BJ (cell line): ENCODE measurements at places on chromosomes 4 and X. TPM values are rescaled to one million over a fixed set of nuclear protein-coding genes. Genes with fewer than 3 reads are reported as not detected.

SLC25A4 gene
- 24.2 and 29.2 TPM in 2 replicates for polyA plus RNA-seq

DNA sequence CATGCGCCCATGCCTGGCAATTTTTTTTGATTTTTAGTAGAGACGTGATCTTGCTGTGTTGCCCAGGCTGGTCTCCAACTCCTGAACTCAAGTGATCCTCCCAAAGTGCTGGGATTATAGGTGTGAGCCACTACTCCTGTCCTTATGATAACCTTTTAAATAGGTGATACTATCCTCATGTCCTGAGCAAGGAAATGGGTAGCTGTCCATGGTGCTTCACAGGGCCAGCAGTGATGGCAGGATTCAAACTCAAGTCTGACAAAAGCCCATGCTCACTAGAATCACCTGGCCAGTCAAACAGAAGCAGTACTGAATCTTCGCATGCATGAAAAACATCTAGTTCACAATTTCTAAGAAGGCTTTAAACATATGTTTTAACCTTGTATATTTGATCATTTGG, 235.1 kb downstream of the NR3C2 start:
- no peak for DNase-seq

CFI gene
- polyA plus RNA-seq, result 1.3 and 3.0 TPM in 2 replicates

DNA sequence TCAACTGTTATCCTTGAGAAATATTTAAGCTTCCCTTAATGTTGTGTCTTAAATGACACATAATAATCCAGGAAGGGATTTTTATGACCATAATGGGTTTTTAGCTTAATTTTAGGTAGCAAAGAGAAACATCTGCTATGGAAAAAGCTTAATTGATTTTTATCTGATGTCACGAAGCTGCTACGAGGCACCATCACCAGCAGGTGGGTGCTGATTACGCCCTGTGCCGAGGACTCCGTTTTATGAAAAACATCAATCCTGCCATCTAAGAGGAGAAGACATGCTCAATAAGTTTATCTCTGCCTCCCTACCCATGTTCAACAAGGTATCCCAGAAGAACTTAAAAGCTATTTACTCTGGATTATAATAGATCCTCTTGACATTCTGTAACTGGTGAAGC, 280.6 kb upstream of the ZFP42 start:
- no peak for DNase-seq

DNA sequence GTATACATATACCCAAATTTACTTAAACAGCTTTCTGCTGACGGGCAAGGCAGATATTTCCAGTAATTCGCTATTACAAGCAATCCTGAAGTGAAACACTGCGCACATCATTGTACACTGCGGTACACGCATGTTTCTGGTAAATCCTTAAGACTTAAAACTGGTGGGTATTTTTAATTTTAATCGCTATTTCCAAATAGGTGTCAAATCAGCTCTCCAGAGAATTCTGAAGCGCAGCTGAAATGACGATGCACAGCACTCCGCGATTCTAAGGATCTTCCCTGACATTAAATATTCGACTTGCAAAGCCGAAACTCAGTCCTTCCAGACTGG, 361 bp downstream of the TMEM128 start:
- no peak for DNase-seq

- no peak for DNase-seq
Measured at GRCh38 chr4:127730142-127730913, at the start of gene SLC25A31. TSS of gene SLC25A31 (plus strand) at chr4:127730400. CDS start at chr4:127730546, 146 bp downstream.

TMEM185A gene
- 19.7 and 20.6 TPM in 2 replicates for polyA plus RNA-seq

PNMA5 gene
- polyA plus RNA-seq, result not detected in 2 replicates

DNA sequence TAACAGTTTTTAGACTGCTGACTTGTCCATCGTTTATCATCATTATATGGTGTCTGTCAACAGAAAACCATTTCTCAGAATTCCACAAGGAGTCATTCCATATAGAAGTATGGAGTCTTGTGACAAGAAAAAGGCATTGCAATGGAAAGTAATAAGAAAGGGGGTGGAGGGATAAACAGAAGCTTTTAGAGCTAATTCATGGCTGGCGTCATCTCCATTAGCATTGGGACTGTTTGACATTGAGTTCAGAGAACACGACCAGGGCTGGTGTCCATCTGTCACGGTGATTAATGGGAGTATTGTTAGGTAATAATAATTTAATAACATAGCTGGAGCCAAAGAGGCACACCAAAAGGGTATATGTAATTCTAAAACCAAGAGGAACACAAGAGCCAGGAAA, 101.9 kb upstream of the SFRP2 start:
- no peak for DNase-seq

DNA sequence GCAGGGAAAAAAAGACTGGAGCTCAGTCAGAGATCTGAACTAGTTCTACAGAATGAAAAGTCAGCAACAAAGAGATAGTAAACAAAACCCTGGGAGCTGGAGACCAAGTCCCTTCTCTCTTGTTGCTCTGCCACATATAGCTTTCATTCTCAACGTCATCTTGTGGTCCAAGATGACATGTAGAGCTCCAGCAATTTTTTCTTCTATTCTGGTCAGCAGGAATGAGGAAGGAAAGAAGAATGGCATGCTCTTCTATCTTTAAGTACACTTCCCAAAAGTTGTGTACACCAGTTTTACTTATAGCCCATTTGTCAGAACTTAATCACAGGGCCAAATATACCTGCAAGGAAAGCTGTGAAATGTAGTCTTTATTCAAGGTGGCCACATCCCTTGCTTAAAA, 45.6 kb downstream of the RAP2C start:
- DNase-seq, result no peak

GRCh38 chr4:7631288-7632014, 196.7 kb upstream of the PSAPL1 start:
- DNase-seq, result no peak

GRCh38 chrX:67613996-67614395, 70.2 kb downstream of the AR start:
- DNase-seq, result no peak

DNA sequence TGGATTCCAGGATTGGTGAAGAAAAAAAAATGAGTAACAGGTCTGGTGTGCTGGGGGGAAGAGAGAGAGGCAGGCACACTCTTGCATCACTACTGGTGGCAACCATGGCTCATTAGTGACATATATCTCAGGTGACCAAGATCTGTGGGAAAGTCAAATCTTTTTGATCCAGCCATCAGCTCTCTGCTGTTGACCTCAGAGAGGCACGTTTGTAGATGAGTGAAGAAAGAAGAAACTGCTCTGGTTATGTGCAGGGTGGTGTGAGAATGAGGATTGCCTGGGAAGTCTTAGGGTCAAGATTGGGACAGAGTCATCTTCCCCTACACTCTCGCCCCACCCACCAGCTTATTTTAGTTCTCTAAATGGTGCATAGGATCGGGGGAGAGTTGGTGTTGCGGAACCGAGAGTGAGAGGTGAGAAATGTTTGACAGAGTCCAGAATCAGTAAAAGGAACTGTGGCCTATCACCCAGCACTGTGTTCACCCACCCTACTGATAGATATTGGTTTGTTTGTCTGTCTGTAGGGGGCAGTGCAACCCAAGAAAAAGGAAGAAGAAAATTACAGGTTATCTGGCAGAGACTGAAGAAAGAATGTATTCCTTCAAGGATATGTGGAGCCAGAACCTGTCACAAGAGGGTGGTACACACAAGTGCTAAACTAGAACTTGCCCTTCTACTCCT, 21.9 kb downstream of the ARMCX6 start:
- DNase-seq, result no peak

DNA sequence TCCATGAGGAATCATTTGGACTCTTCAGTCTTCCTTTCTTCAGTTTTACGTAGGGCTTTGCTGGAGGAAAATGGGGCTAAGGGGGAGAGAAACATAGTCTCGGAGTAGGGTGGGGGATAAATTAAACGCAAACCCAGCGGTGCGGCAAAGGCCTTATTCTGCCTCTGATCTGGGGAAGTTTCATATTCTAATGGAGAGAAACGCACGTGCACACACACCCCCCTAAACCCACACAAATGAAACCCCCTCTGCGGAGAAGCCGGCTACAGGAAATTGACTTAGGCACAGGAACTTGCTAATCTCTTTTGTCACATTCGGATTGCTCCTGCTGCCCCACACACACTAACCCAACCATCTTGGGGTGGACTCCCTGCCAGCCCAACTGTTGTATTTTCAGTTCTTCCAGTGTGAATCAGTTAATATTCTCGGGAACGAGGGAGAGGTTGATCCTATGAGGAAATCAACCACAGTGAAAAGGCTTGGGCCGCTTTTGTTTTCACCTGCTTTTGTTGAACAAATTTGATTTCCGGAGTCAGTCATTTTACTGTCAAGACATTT, at the start of gene RHOH:
Gene RHOH, plus strand, starts transcription at position 308 of the 558 bp plus-strand sequence. CDS start 46,356 bp downstream, outside the sequence.
- DNase-seq, result no peak

GRCh38 chr4:61427818-61428495, 227.8 kb downstream of the ADGRL3 start:
- no peak for DNase-seq

ZNF275 gene
- polyA plus RNA-seq, result 12.0 and 13.2 TPM in 2 replicates

NXF2B gene
- not detected in 2 replicates for polyA plus RNA-seq

SYP gene
- polyA plus RNA-seq, result 0.07 and 0.10 TPM in 2 replicates

PPP2R2C gene
- polyA plus RNA-seq, result 0.06 TPM in 1 of 2 replicates, not detected in the other

- no peak for DNase-seq
Measured at GRCh38 chr4:172109466-172109865, 296.3 kb downstream of the GALNTL6 start.

GRCh38 chr4:1155314-1155713, 17.1 kb downstream of the SPON2 start:
- no peak for DNase-seq

DNA sequence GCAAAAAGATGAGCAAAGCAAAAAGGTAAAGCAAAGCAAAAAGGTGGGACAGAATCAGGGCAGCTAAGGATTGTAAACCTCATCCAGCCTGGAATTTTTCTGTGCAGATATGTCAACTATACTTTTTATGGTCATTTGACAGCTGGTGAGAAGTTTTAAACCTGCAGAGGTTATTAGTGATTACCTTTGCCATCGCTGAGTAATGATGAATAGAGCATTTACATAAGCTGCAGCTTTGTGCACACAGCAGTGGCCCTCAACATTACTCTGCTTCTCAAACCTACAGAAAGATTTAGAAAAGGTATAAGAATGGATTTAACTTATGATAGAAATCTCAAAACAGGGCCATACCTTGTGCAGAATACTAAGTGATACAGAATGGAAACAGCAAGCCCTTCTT, 54.5 kb upstream of the C4orf54 start:
- no peak for DNase-seq

SLC34A2 gene
- polyA plus RNA-seq, result 0.02 TPM in 1 of 2 replicates, not detected in the other

- no peak for DNase-seq
Measured at GRCh38 chr4:108794136-108794535, 31.3 kb upstream of the ETNPPL start.

DNA sequence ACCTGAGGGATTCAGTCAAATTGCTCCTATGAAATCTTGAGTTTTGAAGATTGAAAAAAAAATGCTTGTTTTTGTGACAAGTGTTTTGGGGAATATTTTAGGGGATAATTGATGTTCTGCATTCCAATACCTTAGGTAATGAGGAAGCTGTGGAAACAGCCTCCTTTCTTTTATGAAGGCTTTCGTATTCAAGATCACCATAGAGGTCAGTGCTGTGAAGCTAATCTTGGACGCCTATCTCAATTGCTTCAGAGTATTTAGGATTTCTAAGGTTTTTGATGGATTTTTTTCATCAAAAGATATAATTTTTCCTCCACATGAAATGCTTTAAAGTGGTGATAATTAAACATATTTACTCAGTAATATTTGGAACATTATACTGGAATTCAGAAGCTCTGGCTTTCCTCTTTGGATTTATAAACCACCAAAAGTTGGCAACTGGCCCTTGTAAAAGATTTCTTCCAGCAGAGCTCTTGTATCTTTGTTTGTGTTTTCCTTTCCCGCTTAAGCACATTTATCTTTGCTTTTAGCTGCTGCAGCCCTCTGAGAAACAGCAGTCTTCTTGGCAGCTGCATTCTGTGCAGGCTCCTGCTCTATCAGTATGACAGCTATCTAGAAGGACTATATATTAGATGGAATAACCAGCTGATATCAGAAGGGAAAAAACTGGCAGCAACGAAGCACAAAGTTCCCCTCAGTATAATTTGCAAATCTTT, 63.7 kb downstream of the HMGB2 start:
- DNase-seq, result no peak

- DNase-seq, result no peak
Measured at GRCh38 chr4:129972257-129972656, 876.3 kb downstream of the C4orf33 start.

DNA sequence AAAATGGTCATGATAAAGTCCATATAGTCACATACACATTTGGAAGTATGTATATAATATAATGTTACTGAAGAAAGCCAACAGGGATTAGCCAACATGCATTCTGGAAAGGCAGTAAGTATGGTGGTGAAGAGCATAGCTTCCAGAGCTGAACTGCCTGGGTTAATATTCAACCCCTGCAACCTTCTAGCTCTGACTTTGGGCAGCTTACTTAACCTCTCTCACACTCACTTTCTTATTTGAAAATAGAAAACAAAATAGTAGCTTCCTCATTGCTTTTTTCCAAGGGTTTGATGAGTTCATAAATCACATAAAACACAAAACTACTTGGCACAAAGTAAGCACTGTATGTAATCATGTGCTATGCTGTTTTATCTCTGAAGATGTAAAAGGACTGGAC, 216.4 kb downstream of the CHIC2 start:
- no peak for DNase-seq

DUSP21 gene
- not detected in 2 replicates for polyA plus RNA-seq

FAT4 gene
- 9.5 and 12.9 TPM in 2 replicates for polyA plus RNA-seq

GRCh38 chrX:132426695-132427281, 62.0 kb downstream of the MBNL3 start:
- peak; percentile 17 for DNase-seq

DNA sequence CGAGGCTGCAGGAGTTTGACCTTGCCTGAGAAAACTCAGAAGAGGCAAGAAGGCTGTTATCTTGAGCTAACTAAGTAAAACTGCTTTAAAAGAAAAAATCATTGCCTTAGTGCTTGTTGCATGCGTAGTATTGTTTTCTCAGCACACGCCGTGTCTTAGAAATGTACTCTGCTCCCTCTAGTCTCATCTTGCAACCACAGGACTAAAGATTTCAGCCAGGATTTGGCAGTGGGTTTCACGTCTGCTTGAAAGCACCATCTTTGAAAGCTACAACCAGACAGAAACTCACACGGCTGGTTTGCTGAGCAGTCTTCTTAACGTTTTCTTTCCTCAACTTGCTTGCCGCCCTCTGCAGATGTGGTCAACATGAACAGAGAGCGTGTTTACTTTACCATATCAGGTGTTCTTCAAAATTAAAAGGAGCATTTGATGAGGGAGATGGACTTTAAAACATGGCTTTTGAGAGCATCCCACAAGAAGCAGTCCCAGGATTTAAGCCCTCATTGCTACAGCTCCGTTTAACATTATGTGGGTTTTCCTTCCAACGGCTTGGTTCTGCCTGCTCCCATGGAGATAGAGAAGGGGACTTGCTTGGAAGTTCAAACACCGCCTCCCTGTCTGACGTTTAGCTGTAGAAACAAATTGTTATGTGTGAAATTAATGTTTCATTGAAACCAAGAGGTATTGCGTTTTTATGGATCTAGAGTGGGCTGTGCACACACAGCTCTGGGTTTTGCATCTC, 3.4 kb downstream of the SORCS2 start:
- no peak for DNase-seq

- DNase-seq, result no peak
Measured at GRCh38 chr4:35106091-35106734, 1138.1 kb downstream of the ARAP2 start.

- no peak for DNase-seq
Measured at GRCh38 chrX:134797390-134797700, 139.1 kb upstream of the PLAC1 start.

- DNase-seq, result no peak
Measured at GRCh38 chr4:3268395-3269104, 19.6 kb downstream of the MSANTD1 start.

SLC6A8 gene
- polyA plus RNA-seq, result 8.3 and 11.9 TPM in 2 replicates

- no peak for DNase-seq
Measured at GRCh38 chr4:1748465-1748995, 27.2 kb downstream of the TACC3 start.
